ENCODE measurements at places on chromosomes 13 and 19. TPM values are rescaled to one million over a fixed set of nuclear protein-coding genes. Genes with fewer than 3 reads are reported as not detected.

The ACOD1 gene
- total RNA-seq = not detected

The MTRF1 gene
- total RNA-seq = 4.9 TPM

The PEG3 gene
- total RNA-seq = not detected

The NLRP11 gene
- 0.06 TPM for total RNA-seq
